ENCODE measurements at places on chromosomes 1 and 21.

DNA sequence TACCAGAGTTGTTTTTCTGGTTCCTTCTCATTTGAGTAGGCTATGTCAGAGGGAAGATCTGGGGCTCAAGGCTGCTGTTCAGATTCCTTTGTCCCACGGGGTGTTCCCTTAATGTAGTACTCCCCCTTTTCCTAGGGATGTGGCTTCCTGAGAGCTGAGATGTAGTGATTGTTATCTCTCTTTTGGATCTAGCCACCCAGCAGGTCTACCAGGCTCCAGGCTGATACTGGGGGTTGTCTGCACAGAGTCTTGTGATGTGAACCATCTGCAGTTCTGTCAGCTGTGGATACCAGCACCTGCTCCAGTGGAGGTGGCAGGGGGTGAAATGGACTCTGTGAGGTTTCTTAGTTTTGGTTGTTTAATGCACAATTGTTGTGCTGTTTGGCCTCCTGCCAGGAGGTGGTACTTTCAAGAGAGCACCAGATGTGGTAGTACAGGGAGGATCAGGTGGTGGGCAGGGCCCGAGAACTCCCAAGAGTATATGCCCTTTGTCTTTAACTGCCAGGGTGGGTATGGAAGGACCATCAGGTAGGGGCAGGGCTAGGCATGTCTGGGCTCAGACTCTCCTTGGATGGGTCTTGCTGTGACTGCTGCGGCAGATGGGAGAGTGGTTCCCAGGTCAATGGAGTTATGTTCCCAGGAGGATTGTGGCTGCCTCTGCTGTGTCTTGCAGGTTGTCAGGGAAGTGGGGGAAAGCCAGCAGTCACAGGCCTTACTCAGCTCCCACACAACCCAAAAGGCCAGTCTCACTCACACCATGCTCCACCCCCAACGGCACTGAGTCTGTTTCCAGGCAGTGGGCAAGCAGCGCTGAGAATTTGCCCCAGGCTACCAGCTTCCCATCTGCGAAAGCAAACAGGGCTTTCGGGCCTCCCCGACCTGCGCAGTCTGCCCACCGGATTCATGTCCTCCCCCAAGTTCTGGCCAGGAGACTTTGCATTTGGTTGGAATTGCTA is 64.2 kb downstream of the SERINC2 start:
- DNase-seq = no peak

DNA sequence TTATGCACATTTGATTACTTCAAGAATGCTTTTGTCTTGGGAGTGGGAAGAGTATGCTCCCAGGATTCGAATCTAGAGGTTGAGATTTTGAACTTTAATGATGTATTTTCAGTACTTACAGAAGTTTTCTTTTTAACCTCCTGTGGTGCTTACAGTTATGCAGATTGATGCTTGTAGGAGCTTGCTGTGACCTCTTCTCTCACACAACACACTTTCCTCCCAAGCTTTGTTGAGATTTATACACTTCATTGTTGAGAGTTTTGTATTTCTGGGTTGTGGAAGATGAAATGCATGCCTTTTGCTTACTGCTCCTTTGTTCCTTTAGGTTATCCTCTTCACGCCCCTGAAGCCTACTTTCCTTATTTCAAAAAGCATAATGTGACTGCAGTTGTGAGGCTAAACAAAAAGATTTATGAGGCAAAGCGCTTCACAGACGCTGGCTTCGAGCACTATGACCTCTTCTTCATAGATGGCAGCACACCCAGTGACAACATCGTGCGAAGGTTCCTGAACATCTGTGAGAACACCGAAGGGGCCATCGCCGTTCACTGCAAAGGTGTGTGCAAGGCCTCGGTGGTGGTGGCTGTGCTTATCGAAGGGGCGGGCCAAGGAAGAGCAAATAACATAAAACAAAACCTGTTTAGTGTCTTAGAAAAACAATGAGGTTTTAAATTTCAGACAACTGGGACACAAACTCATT is 75.5 kb upstream of the GPR88 start:
- DNase-seq = no peak

DNA sequence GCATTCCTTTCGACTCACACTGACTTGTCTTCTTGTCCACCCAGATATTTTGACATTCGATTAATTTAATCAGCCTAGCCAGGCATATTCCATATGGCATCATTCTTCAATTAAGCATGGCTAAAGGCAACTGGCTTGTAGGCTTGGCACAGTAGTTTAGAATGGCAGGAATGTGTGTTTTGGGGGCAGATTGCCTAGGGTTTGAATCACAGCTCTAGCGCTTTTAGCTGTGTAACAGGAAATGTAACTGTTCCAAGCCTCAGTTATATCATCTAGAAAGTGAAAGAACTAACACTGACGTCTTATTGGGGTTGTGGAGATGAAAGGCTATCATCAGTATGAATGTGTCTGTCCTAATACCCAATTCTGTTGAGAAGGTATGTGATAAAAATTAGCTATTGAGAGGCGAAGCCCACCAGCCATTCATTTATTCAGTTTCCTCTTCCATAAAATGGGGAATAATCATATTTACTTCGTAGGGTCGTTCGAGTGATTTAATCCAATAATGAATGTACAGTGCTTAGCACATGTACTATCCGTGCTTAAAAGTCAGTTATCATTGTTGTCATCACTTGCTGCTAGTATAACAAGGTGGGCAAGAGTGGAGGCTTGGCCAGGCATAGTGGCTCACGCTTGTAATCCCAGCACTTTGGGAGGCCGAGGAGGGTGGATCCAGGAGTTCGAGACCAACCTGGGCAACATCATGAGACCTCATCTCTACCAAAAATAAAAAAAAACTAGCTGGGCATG is 41.6 kb upstream of the GRHL3 start:
- no peak for DNase-seq

- no peak for DNase-seq
Observed at GRCh38 chr1:29811727-29812407, 575.5 kb downstream of the PTPRU start.

DNA sequence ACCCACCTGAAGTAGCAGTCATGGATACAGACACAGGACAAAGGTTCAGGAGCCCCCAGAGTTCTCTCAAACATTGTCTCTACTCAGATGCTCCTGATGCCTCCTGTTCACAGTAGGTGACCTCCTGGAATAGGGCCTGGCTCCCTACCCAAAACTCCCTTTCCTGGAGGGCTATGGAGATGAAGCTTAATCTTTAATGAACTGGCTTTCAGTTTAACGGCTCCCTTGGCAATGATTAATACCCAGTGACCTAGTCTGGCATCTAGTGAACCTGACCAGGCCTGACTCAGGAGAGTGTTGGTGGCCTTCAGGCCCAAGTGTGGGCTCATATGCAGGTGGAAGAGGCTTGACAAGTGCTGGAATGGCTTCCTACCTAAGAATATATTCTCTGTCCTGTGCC is 65.2 kb upstream of the TRABD2B start:
- no peak for DNase-seq

DNA sequence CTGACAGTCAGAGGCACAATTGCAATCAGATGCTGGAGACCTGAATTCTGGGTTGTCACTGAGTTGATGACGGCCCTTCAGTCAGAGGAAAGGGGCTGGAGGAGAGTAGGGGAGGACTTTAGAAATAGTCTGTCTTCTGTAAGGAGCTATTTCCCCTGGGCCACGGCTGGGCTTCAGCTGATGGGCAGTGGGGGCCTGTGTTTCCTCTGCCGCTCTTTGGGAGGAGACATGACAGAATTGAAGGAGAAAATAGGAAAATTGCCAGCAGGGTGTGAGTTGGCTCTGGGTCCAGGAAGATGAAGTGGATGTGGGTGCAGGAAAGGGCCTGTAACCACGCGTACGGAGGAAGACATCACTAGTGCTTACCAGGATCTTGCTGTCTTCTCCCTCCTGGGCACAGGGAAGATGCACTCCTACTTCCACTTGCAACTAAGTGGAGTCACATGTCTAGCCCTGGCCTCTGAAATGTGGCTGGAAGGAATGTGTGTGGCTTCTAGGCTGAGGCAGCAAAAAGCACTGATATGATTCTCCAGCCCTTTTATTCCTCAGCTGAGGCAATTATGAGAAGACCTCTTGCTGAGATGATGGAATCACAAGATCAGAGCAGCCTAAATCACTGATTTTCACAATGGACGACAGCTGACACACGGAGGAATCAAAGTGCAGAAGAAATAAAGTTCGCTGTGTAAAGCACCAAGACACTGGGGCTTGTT is 250.0 kb downstream of the GRIK3 start:
- no peak for DNase-seq

- DNase-seq = no peak
Observed at GRCh38 chr1:177838907-177839485, 130.9 kb downstream of the SEC16B start.

GRCh38 chr1:178599745-178600144 is 86.8 kb downstream of the TEX35 start:
- DNase-seq = no peak

DNA sequence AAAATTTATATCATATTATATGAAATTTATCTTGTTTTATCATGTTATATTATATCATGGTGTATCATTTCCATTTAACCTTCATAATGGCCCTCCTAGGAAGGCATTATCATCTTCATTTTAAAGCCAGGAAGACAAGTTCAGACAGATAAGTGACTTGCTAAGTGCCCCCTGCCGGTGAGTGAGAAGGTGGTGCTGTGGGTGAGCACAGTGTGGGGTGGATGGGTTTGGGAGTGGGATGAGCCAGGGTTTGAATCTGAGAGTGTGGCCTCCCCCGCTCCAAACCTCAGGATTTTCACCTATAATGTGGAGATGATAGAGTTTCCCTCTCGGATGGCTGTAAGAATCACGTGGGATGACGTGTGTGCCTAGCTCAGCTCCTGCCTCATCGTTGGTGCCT is 108.7 kb upstream of the IGSF21 start:
- no peak for DNase-seq

- DNase-seq = no peak
Observed at GRCh38 chr1:21903638-21904453, 33.3 kb downstream of the HSPG2 start.

GRCh38 chr1:62937634-62938296 is 153.8 kb downstream of the ATG4C start:
- DNase-seq = no peak

GRCh38 chr1:11768821-11769220 is 6.8 kb downstream of the C1orf167 start:
- DNase-seq = no peak

- DNase-seq = no peak
Observed at GRCh38 chr21:24895885-24896734, 711.2 kb downstream of the MRPL39 start.

- DNase-seq = no peak
Observed at GRCh38 chr21:44510508-44511218, 29.3 kb downstream of the KRTAP10-1 start.
